IPS DF 6.9 (cell line): ENCODE measurements at places on chromosomes 12 and 14.

- H3K36me3 ChIP-seq, result peaks cover 26% of the 10 kb centered on the region; the same call in 1 of the 2 replicates
- no peaks in the 10 kb centered on the region for H3K4me1 ChIP-seq
- no peaks in the 10 kb centered on the region for H3K27me3 ChIP-seq
- no peak overlapping the region for H3K27ac ChIP-seq
- H3K4me3 ChIP-seq, result no peak overlapping the region
Observed at GRCh38 chr12:121326996-121327674, 25.1 kb downstream of the ANAPC5 start.

DNA sequence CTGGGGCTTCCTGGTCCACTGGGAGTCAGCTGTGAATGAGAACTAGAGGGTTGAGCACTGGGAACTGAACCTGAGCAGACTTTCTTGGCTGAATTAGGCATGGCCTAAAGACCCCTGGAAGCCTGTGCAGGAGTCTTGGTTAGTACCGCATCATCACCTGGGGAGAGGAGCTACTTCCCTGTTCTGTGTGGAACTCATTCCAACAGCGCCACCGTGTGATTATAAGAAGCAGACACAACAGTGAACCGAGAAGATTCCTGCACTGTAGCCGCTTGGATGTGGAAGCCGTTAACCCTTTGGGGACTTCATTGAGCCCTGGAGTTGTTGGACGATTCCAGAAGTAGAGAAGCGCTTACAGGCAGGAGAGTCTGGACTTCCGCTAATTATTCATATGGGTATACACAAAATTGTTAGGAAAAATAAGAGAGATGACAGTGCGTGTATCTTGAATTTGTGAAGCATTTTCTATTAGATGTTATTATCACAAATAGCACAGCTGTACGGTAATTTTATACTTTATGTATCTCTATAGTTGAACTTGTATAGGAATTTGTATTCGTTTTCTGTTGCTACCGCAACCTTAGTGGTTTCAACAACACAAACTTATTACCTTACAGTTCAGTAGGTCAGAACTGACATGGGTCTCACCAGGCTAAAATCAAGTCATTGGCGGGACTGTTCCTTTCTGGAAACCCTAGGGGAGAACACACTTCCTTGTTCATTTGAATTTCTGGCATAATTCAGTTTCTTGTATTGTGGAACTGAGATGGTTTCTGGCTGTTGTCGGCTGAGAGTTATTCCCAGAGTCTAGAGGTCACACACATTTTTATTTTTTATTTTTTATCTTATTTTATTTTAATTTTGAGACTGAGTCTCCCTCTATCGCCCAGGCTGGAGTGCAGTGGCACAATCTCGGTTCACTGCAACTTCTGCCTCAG, 100.7 kb downstream of the C2CD5 start:
- H3K4me1 ChIP-seq, result no peaks in the 10 kb centered on the region
- no peak overlapping the region for H3K4me3 ChIP-seq
- peak; percentile 77 for DNase-seq
- no peaks in the 10 kb centered on the region for H3K36me3 ChIP-seq
- H3K27ac ChIP-seq, result no peak overlapping the region
- H3K27me3 ChIP-seq, result no peaks in the 10 kb centered on the region

DNA sequence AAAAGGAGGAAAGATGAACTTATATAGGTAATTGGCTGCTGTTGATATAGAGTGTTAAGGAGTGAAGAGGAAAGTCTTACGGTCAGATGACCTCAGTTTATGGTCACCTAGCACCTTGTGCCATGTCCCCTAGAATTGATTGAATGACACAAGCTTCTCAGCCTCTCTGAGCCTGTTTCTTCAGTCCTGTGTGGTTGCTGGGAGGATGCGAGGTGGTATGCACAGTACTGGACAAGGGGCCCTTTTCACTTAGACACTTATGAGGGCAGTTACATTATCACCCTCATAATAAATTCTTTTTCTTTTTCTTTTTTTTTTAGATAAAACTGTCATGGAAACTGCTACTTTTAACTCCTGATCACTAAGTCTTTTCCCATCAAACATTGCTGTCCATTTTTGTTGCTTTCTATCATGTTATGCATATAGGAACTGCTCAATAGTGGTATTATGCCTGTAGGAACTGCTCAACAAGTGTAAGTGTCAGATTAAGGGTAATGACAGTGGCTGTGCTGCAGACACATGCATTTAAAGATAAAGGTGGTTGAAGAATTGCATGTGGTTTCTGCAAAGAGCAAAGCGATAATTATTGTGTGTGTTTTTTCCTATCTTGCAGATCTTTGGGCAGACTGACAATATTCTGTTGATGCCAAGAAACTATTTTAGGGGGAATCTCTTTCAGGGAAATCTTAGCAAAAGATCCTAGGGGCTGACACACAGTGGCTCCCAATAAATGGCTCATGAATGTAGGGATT, 11.6 kb downstream of the ANO6 start:
- H3K36me3 ChIP-seq, result no peaks in the 10 kb centered on the region
- no peak overlapping the region for H3K4me3 ChIP-seq
- H3K4me1 ChIP-seq, result no peaks in the 10 kb centered on the region; the same call in 1 of the 2 replicates
- no peak for DNase-seq
- no peak overlapping the region for H3K27ac ChIP-seq

DNA sequence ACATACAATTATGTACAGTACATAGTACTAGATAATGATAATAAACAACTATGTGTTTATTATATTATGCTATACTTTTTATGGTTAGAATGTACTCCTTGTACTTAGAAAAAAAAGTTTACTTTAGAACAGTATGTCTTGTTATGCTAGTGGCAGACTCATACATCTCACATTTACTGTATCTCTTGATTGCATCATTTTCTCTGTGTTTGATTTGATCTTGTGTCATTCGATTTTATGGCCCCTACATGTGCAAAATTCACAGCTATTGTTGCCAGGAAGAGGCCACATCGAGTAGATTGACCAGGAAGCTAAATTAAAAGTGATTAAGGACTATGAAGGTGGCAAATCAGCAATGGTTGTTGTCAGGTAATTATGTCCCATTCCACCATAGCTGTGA, 153.0 kb downstream of the PCNX1 start:
- no peak overlapping the region for H3K27ac ChIP-seq
- DNase-seq, result no peak
- no peak overlapping the region for H3K4me3 ChIP-seq

- DNase-seq, result no peak
- H3K27ac ChIP-seq, result no peak overlapping the region
- H3K27me3 ChIP-seq, result no peaks in the 10 kb centered on the region
- H3K4me3 ChIP-seq, result no peak overlapping the region
- peaks cover 4% of the 10 kb centered on the region; the same call in 1 of the 2 replicates for H3K36me3 ChIP-seq
Observed at GRCh38 chr12:64746663-64747062, 12.5 kb downstream of the GNS start.

- no peak overlapping the region for H3K4me3 ChIP-seq
- no peaks in the 10 kb centered on the region for H3K27me3 ChIP-seq
- H3K36me3 ChIP-seq, result no peaks in the 10 kb centered on the region
- DNase-seq, result no peak
- H3K27ac ChIP-seq, result no peak overlapping the region
Observed at GRCh38 chr14:63605041-63605532, 36.6 kb downstream of the WDR89 start.

DNA sequence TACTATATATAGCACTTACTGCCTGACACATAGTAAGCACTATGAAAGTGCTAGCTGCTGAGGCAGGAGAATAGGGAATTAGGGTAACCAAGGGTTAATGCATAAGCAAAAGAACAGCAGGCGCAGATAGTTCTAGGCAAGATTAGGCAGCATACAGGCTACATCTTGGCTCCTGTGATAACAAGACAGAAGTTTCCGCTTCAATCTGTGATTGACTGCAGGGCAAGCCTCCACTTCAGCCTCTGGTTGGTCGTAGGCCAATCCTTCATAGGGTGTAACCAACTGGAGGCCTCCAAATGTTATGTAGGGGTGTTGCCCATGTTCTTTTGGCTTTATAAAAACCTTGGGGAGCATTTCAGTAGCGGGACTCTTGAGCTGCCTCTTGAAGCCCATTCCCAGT, 46.9 kb downstream of the KLHL28 start:
- H3K27ac ChIP-seq, result no peak overlapping the region
- H3K36me3 ChIP-seq, result no peaks in the 10 kb centered on the region
- DNase-seq, result no peak
- no peaks in the 10 kb centered on the region for H3K4me1 ChIP-seq
- no peaks in the 10 kb centered on the region for H3K27me3 ChIP-seq
- H3K4me3 ChIP-seq, result no peak overlapping the region

GRCh38 chr12:79155683-79156082, 291.1 kb downstream of the SYT1 start:
- H3K4me3 ChIP-seq, result no peak overlapping the region
- no peak for DNase-seq
- no peaks in the 10 kb centered on the region for H3K27me3 ChIP-seq
- H3K4me1 ChIP-seq, result no peaks in the 10 kb centered on the region
- no peaks in the 10 kb centered on the region for H3K36me3 ChIP-seq

DNA sequence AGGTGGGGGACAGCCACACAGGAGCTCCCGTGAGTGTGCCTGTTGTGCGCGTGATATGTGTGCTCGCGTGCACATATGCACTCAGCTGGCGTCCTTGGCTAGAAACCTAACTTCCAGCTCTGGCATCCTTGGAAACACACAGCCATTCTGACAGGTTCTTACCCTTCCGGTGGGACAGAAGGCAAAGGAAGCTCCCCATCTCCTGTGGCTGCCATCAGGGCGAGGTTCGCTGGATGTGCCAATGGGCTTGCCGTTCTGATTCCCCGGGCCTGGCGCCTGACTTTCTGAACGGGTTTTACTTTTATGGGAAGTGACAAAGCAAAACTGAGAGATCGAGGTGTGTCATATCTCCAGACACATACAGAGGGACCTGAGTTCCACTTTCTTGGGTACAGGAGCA, 124.7 kb downstream of the PAPOLA start:
- no peaks in the 10 kb centered on the region for H3K36me3 ChIP-seq
- H3K27ac ChIP-seq, result no peak overlapping the region
- H3K4me1 ChIP-seq, result no peaks in the 10 kb centered on the region
- H3K4me3 ChIP-seq, result no peak overlapping the region

DNA sequence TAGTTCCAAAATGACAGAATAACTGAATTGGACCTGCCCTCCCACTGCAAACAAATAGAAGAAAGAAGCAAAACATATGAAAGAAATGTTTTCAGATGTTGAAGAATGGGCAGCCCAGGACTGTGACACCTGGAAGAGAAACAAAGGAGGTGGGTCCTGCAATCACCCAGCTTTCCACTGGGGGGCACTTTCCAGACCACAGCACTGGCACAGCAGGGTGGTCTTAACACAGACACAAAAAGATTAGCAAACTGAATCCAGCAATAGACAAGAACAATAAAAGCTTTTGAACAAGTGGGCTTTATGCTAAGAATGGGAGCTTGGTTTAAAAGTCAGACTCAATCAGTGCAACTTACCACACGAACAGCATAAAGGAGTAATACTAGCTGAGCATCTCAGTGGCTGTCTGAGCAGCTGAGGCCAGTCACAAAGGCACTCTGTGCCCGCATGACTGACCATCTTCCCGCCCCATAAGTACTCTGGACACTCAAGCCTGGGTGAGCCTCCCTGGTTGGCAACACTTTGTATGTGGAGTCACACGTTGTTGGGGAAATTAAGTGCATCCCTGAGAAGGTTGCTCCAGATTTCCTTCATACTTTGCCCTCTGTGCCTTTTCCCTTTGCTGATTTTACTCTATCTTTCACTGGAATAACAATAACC, 27.7 kb downstream of the JKAMP start:
- H3K27me3 ChIP-seq, result no peaks in the 10 kb centered on the region
- no peak overlapping the region for H3K27ac ChIP-seq
- H3K4me3 ChIP-seq, result no peak overlapping the region
- no peaks in the 10 kb centered on the region for H3K36me3 ChIP-seq
- no peaks in the 10 kb centered on the region for H3K4me1 ChIP-seq
- peak; percentile 29 for DNase-seq

GRCh38 chr12:91920276-91920675, 225.4 kb downstream of the BTG1 start:
- no peak for DNase-seq
- H3K4me3 ChIP-seq, result no peak overlapping the region
- H3K27ac ChIP-seq, result no peak overlapping the region
- H3K36me3 ChIP-seq, result no peaks in the 10 kb centered on the region
- no peaks in the 10 kb centered on the region for H3K27me3 ChIP-seq

DNA sequence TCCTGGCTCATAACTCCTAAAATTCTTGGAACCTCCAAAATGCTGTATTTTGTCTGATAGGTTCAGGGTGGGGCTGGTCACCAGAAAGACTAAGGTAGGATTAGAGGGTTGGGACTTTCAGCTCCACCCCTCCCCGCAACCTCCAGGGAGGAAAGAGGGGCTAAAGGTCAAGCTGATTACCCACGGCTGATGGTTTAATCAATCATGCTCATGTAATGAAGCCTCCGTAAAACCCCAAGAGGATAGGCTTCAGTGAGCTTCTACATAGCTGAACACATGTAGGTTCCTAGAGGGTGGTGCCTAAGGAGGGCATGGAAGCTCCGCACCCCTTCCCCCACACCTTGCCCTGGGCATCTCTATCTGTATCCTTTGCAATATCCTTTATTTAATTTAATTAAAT, 60.0 kb downstream of the DGLUCY start:
- H3K4me3 ChIP-seq, result no peak overlapping the region
- no peak overlapping the region for H3K27ac ChIP-seq
- no peaks in the 10 kb centered on the region for H3K4me1 ChIP-seq
- no peak for DNase-seq
- H3K27me3 ChIP-seq, result no peaks in the 10 kb centered on the region

DNA sequence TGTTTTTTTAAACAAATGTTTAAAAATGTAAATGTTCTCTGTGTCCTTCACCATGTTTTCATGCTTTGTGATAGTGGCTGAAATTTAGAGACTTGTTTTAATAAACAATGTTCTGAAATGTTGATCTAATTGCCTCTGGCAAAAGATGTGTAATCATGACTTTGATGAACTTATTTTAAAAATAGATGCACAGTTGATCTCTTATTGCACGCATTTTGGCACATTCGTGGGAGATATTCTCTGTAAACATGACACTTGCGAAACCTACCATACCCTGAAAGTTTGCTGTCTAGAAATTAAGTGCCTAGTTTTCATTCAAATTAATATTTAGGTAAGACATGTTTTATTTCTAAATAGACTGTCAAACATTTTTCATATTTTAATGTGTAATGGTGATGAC, 119.7 kb upstream of the DNM1L start:
- no peaks in the 10 kb centered on the region for H3K4me1 ChIP-seq
- H3K4me3 ChIP-seq, result no peak overlapping the region
- H3K27me3 ChIP-seq, result no peaks in the 10 kb centered on the region
- H3K36me3 ChIP-seq, result peaks cover 2% of the 10 kb centered on the region; the same call in 1 of the 2 replicates
- no peak for DNase-seq

GRCh38 chr12:84596266-84596665, 316.3 kb downstream of the SLC6A15 start:
- no peaks in the 10 kb centered on the region; the same call in 1 of the 2 replicates for H3K4me1 ChIP-seq
- no peaks in the 10 kb centered on the region for H3K27me3 ChIP-seq
- no peak overlapping the region for H3K4me3 ChIP-seq
- H3K27ac ChIP-seq, result no peak overlapping the region

DNA sequence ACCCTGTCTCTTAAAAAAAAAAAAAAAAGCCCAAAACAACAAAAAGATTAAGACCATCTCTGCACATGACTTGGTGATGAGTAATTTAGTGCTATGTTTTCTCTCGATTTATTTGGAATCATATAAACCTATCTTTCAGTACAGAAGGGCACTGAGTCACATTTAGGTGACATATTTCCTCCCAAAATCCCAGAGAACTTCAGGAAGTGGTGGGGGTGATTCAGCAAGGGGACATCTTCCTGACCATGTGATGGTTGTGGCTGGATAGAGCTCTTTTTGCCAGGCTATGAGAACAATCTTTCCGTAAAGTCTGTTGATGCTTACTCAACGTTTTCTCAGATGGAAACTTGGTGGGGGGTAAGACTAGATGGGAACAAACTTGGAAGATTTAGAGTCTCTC, 50.0 kb downstream of the PPFIBP1 start:
- no peak overlapping the region for H3K27ac ChIP-seq
- no peaks in the 10 kb centered on the region for H3K36me3 ChIP-seq
- no peak overlapping the region for H3K4me3 ChIP-seq
- DNase-seq, result no peak
- H3K27me3 ChIP-seq, result no peaks in the 10 kb centered on the region
- H3K4me1 ChIP-seq, result no peaks in the 10 kb centered on the region
